Esophagus squamous epithelium (tissue), 5 donors: ENCODE measurements at places on chromosomes 1 and 21.

- no peak for DNase-seq
Observed at GRCh38 chr1:52365071-52365745, 797 bp downstream of the CC2D1B start.

- no peak for DNase-seq
Observed at GRCh38 chr1:180954005-180954800, 41.5 kb downstream of the KIAA1614 start.

GRCh38 chr1:190068304-190068703 is 409.4 kb downstream of the BRINP3 start:
- no peak for DNase-seq

GRCh38 chr1:47229886-47230691 is 1.9 kb downstream of the TAL1 start:
- no peak for DNase-seq

GRCh38 chr1:65172936-65173690 is 25.1 kb downstream of the AK4 start:
- DNase-seq, result no peak

DNA sequence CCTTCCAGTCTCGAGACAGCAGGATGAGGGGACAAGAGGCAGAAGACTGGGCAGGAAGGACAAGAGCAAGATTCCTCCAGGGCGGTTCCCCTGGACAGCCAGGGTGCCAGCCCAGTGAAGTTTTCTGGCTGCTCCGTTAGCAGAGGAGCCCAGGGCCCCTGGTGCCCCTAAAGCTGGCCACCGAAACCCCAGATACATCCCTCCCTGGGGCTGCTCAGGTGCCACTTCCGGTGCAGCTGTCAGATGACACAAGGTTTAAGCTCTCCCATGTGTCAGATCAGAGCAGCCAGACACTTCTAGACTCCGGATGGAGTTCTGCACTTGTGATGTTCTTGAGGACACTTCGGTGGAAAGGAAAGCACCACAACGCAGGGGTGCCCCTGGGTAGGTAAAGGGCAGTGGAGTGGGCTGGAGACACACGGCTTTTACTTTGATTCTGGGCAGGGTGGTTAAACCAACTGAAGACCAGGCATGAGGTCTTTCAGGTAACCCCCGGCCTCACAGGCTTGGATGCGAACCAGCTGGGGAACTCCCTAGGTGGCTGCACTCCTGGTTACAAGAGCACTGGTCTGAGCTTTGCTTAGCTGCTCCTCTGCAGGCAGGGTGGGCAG is 85.7 kb downstream of the ITPKB start:
- DNase-seq, result no peak

DNA sequence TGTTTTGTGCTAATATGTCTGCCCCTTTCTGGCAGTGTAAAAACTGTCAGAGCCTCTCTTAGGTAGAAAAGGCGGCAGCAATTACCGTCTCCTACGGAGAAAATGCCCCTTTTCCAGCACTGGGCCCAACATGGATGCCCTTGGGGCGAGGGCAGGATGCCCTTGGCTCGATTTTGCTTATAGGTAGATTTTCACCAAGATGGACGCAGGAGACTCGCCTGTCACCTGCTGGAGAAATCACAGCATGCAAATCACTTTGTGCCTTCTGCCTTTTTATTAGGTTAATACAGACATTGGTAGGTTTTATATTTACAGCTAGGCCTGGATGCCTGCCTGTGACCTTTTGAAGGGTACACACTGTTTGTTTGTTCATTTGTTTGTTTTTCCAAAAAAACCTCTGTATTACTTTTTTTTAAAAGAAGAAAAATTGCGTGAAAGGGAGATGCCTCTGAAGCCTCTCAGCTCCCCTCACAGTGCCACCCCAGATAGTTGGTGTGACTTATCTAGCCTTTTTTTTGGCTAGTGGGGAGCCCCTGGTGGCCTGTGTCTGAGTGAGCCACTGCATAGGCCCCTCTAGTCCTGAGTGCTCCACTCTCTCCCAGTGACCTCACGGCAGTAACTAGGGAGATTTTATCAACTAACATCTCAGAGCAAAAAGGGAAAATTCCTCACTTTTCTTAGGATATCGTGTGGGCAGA is 2.5 kb downstream of the ATP1B1 start:
- DNase-seq, result no peak

DNA sequence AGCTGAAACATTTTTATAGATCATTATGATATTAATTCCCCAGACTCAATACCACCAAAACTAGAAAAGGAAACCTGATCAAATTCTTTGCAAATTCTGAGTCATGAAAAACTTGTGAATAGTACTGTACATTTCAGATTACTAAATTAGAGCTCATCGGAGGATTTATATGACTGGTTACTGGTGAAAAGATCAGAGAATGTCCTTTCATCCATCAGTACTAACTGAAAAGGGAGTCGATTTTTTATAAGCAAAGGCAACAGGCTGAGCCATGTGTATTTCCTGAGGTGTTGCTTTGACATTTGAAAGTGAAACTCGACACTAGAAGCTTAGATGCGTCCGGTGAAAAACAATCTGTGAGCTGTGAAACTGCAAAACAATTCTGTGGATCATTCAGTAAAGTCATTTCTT is 155.7 kb downstream of the TNFSF18 start:
- DNase-seq, result no peak

GRCh38 chr1:30596891-30597290 is 126.5 kb downstream of the MATN1 start:
- no peak for DNase-seq

- no peak for DNase-seq
Observed at GRCh38 chr1:192654591-192655251, 18.8 kb downstream of the RGS13 start.

DNA sequence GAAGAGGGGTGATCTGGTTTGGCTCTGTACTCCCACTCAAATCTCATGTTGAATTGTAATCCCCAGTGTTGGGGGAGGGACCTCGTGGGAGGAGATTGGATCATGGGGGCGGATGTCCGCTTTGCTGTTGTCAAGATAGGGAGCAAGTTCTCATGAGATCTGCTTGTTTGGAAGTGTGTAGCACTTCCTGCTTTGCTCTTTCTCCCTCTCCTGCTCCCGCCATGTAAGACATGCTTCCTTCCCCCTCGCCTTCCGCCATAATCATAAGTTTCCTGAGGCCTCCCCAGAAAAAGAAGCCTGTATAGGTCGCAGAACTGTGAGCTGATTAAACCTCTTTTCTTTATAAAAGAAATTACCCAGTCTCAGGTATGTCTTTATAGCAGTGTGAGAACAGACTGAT is 27.9 kb downstream of the MYOM3 start:
- DNase-seq, result no peak

GRCh38 chr1:152907686-152908601 is at the start of gene IVL:
Gene IVL, plus strand, starts transcription at chr1:152908546. Its CDS starts 1,252 bp downstream, at chr1:152909798.
- no peak for DNase-seq

DNA sequence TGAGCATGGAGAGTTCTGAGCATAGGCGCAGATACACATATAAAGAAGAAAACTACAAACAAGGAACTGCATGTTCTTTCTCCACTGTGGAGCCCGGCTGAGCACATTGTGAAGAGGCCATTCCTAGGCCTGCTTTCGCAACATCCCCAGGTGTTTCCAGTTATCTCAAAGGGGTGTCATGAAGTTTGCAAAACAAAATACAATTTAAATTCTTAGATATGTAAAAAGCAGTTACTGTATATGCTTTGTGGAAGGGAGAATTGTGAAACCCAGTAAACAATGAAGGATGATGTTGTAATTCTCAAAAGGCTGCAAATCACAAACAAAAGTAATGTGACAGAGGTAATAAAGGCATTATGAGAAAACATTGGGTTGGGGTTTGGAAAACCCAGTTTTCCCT is 98.6 kb upstream of the ZNF644 start:
- no peak for DNase-seq

GRCh38 chr1:177170756-177171535 is at the start of gene BRINP2:
Gene BRINP2, plus strand, starts transcription at chr1:177170958. Its CDS starts 58,919 bp downstream, at chr1:177229877.
- DNase-seq, result no peak

- DNase-seq, result no peak
Observed at GRCh38 chr1:1915911-1916840, 1.1 kb downstream of the CALML6 start.
